ENCODE measurements at places on chromosomes 12 and 14. TPM values are rescaled to one million over a fixed set of nuclear protein-coding genes. Genes with fewer than 3 reads are reported as not detected.

OTOGL gene
- polyA plus RNA-seq: 1.0 TPM

BRAP gene
- 22.6 TPM for polyA plus RNA-seq

TMEM229B gene
- polyA plus RNA-seq: 3.1 TPM

CD163L1 gene
- 2.2 TPM for polyA plus RNA-seq

Measured in right renal pelvis (tissue), 4 donors.